ENCODE measurements at places on chromosomes 3 and 15. TPM values are rescaled to one million over a fixed set of nuclear protein-coding genes. Genes with fewer than 3 reads are reported as not detected.

The ATP10A gene
- total RNA-seq: 60.2 TPM

The CCRL2 gene
- 4.1 TPM for total RNA-seq

The NBEAL2 gene
- total RNA-seq: 266 TPM

The TRPC1 gene
- total RNA-seq: 2.1 TPM

The SEMA5B gene
- total RNA-seq: not detected

The FBXO40 gene
- not detected for total RNA-seq

The CCDC191 gene
- total RNA-seq: 3.0 TPM

The KLF15 gene
- not detected for total RNA-seq

The SAMD7 gene
- total RNA-seq: not detected

The HGD gene
- total RNA-seq: 0.50 TPM

The OR5H2 gene
- not detected for total RNA-seq

The XCR1 gene
- total RNA-seq: 0.05 TPM

The MYZAP gene
- 0.14 TPM for total RNA-seq

The GABRA5 gene
- total RNA-seq: not detected

The LRRC3B gene
- not detected for total RNA-seq

The SCAANT1 gene
- total RNA-seq: not detected

The WDR49 gene
- 0.30 TPM for total RNA-seq

The DALRD3 gene
- 23.7 TPM for total RNA-seq

The GCHFR gene
- total RNA-seq: 41.4 TPM

The SMARCC1 gene
- 116 TPM for total RNA-seq

The COLQ gene
- 3.9 TPM for total RNA-seq

The GOLGA8S gene
- 0.80 TPM for total RNA-seq

The TNFSF10 gene
- 140 TPM for total RNA-seq

The DAZL gene
- total RNA-seq: not detected

All from T-helper 2 cell treated with Interferon-gamma antibody and Interleukin-4, amounts not matched to agents 100 ng/mL and 5 ng/mL, for 36 hours (primary cell).